NCI-H69 (cell line): ENCODE measurements at places on chromosomes 5 and 9.
A peak's percentile ranks its signal among the peaks of the same experiment; 100 is the strongest.

GRCh38 chr5:168752416-168753190, 173.4 kb upstream of the PANK3 start:
- no peak for DNase-seq

DNA sequence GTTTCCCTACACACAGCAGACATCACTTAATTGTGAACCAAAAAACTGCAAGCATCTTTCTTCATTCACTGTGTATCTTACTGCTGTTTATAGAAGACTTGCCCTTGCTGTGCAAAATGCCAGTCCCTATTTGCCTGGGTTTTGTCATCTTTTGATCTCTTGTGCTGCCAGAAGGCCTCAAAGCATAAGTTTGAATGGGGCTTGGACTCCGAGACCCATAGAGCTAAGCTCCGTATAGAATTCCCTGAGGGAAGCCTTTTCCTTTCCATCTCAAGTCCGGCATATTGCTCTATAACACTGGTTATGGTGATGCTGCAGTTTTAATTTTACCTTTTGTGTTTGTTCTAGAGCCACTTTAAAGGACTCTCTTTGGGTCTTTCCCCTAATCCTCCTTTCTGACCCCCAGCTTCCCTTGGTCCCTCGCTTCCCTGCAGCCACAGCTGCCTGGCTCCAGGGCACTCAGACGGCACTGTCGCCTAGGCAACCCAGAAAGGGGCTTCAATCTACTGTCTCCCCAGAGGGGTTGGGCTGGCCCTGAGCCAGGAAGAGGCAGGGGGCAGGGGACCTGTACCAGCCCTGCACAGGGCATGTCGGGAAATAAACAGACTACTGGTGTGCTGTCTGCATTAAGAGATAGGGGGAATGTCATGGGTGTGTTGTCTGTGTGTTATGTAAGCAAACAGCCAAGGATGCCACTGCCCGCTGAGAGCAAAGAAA, 73.4 kb upstream of the MELK start:
- DNase-seq = peak; percentile 98

DNA sequence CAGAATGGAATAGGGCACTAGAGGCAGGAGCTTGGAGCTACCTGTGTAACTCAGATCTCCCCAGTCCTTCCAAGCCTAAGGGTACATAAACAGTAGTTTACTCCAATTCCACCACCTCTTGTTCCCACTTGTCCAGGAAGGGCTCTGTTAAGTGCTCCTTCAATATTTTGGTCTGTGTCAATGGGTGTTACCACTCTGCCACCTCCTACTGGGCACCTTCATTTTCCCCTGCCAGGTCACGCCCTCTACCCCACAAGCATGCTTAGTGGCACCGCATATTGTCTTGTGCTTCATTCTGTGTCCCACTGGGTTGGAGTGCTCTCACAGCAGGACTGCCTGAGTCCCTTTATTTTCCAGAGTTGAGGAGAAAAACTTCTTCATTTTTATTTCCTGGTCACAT, 459.8 kb downstream of the ARHGEF28 start:
- peak; percentile 78 for DNase-seq

GRCh38 chr5:143843461-143843860, 31.5 kb downstream of the HMHB1 start:
- DNase-seq = peak; percentile 85

DNA sequence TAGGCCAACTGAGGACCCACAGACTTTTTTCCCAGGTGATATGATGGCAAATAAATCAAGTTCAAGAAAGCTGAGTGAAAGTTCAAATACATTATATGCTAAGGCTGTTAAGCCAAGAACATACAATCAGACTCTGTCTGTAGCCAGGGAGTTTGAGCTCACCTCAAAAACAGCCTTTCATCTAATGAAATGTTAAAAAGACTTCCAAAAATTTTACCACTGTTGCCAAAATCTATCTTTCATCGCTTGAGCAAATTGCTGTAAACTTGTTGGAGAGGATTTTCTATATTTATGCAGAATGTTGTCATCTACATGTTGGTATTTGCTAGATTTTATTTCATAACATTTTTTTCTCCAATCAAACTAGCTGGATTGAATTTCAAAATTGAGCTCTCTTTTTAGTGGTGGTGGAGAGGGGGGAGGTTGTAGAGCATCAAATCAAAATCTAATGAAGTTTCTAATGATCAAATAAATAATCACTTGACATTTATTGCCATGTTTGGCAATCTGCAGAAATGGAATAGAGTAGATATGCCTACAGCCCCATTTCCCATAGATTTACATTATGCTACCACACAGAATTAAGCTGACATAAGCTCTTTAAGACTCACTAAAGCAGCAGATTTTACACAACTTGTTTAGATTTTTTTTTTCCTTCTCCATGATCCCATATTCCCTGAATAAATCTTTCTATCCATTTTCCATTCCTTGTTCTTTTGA, 828.9 kb upstream of the ZNF608 start:
- no peak for DNase-seq

- DNase-seq = peak; percentile 86
Measured at GRCh38 chr5:154190595-154191304, at the start of gene GALNT10. TSS of gene GALNT10 (plus strand) at chr5:154190733. CDS start at chr5:154190867, 134 bp downstream.

DNA sequence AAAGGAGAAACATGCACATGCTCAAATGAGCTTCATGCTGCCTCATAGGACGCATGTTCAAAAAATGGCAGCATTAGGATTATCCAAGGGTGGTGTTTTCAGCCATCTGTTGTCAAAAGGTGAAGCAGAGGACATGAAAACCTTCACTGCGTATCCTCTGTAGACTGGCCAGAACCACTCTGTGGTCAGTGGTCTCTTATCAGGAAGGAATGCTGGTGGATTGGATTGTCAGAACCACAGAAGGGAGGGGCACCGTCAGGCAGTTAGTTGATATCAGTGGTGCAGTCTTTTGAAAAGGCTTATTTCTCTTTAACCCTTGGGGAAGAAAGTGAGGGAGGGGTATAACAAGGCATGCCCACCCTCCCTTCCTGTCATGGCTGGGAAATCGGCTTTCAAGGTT, 100.1 kb downstream of the FBXL7 start:
- DNase-seq = no peak

- no peak for DNase-seq
Measured at GRCh38 chr5:91390268-91390667, 7.2 kb upstream of the ARRDC3 start.

- DNase-seq = no peak
Measured at GRCh38 chr5:36646100-36646499, 39.7 kb downstream of the SLC1A3 start.

- DNase-seq = peak; percentile 64
Measured at GRCh38 chr9:73180403-73180802, 28.7 kb downstream of the ANXA1 start.

DNA sequence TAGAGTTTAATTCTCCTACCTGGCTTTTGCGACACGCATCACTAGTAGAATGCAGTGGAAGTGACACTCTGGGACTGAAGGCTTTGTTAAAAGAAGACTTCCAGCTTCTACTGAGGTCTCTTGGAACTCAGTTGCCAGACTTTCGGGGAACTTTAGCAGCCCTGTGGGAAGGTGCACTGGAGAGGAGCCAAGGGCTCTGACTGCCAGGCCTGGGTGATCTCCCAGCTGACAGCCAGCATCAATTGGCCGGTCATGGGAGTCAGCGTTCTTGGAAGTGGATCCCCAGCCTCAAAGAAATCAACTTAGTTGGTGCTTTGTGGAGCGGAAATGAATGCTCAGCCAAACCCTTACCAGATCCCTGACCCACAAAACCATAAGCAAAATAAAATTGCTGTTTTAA, 87.1 kb downstream of the OSTF1 start:
- no peak for DNase-seq

DNA sequence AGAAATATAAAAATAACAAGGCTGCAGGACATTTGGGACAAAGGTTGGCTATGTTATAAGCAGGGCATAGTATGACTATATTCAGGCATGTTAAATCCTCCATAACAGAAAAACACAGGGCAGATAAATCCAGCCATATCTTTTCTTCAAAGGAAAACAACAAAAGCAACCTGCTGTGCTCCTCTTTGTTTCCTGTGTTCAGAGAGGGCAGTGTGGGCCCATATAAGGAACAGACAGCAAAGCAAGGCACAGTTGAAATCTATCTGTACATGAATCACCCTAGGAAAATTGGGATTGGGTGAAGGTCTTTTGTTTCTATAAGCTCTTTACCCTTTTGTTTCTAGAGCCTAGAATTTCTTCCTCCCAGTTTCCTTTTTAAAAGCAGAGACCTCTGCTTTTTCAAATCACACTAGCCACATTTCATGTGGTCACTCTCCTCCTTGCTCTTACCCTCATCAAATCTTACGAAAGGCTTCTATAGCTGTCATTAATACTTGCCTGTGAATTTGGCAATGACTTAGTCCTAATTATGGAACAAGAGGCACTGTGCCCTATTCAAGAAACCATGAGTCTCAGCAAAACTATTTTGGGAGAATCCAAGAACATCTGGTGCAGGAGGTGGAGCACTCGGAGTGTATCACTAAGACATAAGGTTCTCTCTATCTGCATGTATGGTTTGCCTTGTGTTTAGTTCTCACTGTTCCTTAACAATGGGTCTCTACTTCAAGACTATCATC, 1.8 kb downstream of the GZMA start:
- peak; percentile 8 for DNase-seq

GRCh38 chr9:108676355-108676754, 179.4 kb downstream of the ACTL7B start:
- DNase-seq = no peak

DNA sequence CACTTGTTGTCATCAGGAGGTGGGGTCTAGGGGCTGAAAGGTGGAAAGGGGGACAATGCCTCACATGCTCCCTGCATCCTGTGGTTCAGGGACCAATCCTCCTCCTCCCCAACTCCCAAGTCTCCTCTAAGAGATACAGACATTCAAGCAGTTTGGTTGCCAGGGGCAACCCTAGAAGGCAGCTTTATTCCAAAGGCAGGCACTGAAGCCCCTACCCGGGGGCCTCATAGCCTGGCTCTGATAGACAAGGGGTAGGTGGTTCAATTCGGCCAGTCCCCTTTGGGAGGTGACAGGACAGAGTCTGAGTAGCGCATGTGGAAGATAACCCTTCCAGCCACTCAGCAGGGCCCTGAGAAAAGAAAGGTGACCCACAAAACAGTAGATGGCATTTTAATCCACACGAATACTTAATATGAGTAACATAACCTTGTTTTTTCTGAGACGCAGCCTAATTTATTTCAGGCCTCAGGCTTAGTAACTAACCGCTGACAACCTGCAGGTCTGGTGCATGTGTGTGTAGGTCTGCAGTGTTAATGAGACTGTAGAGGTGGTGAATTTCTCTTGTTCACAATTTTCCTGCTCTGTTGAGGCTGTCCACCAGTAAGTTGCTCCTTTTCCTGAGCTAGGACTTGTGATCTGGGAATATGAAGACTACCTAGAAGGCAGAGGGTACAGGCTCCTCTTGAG, 31.3 kb upstream of the HSPA9 start:
- no peak for DNase-seq
